SW 1271 (cell line): ENCODE measurements at places on chromosomes 4 and X.

GRCh38 chr4:175947117-175947722, 118.4 kb upstream of the WDR17 start:
- DNase-seq: no peak

DNA sequence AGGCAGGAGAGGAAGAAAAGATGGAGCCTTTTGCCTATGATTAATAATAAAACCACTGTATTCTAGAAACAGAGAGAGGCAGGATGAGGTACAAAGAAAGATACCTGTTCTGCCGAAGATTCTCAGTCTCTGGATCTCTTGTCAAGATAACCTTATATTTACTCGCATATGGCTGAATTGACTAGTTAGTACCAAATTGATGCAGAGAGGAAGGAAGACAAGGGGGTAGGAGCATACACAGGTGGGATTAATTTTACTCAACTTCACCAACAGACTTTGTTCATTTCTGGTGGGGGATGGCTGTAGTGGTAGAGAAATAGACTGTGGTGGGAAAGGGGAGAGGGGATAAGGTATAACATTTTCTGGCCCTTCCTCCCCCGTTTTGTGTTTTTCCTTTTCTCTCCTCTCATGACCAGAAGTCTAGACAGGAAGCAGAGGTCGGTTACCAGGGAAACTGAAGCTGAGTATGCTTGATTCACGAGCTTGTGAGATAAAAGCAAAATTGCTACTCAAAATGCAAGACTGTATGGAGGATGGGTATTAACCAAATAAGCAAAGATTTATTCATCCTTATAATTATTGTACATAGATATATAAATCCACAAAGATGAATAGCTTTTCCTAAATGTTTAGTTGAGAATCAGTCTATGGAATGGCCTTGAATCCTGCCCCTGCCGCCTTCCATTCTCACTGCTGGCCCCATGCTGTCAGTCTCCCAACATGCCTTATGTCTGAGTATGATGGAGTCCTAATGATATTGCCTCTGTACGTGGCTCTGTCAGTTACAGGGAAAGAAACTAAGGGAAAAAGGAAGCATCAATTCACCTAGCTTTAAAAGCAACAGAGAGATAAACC, 17.8 kb upstream of the PAGE2B start:
- no peak for DNase-seq

GRCh38 chr4:189979196-189980047, 38.8 kb downstream of the FRG1 start:
- no peak for DNase-seq

DNA sequence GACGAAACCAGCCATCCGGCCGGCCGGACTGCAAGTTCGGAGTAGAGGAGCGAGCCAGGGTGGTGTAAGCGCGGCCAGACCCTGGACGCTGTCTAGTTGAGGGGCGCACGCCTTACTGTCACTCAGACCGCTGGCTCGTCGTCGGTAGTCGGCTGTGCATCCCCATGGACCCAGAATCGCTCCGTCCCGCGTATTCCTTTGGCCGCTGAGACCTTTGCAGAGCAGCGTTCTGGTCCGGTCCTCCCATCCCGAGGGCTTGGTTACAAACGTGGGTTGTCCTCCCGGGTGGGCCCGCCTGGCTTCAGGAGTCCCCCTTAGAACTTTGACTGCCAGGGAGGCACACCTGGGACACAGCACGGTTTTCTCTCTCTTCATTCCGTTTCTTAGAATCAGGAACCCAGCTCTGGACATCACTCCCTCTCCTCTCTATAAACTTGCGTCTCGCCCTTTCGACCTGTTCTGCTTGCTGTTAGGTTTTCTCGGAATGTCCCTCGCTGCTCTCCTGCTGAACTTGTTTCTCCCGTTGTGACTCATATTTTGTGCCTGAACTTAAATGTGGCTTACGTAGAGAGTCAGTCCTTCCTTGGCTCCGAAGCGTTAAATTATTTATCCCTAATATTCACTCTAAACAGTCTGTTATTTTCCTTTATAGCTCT, 672 bp downstream of the PGM2 start:
- no peak for DNase-seq

DNA sequence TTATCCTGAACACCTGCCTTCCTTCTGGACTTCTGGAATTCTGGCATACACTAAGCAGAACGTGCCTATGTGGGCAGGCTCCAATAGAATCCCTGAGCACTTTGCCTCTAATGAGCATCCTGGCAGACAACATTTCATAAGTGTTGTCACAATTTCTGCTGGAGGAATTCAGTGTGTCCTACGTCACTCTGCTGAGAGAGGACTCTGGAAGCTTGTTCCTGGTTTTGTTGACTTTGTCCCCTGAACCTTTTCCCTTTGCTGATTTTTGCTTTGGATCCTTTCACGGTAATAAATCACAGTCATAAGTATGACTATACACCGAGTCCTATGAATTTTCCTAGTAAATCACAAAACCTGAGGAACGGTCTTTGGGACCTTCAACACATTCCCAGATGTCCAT, 43.2 kb downstream of the MTMR8 start:
- no peak for DNase-seq

DNA sequence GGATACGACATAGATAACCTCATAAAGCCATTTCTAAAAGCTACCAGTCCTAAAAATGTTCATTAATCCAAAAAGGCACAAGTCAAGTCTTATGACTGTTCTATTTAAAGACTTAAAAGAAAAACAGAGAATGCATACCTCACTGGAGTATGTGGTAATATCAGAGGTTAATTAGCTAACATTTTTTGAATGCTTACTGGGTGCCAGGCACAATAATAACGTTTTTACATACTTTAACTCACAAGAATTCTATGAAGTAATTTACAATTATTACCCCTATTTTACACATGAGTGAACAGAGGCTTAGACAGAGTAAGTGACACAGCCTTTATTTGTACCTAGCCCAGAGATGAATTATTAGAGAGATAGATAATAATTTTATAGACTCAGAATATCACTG, 207.5 kb downstream of the PDGFC start:
- no peak for DNase-seq

DNA sequence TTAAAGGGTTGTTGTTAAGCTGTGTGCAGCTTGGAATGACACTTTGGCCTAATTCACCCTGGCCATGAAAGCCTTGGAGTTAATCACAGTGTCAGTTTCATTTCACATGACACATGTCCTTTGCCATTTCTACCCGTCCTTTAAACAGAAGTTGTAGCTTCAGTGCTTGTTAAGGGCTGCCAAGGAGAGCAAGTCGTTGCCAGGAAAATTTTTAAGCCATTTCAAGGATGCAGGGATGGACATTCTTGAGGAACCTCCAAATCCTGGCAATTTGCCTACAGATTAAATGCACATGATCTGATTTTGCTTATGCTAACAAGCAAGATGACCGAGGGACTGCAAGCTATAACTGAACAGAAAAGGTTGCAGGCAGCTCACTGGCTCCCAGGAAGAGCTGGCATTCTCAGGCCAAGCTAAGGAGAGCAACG, 40.5 kb downstream of the SETD7 start:
- DNase-seq: no peak

DNA sequence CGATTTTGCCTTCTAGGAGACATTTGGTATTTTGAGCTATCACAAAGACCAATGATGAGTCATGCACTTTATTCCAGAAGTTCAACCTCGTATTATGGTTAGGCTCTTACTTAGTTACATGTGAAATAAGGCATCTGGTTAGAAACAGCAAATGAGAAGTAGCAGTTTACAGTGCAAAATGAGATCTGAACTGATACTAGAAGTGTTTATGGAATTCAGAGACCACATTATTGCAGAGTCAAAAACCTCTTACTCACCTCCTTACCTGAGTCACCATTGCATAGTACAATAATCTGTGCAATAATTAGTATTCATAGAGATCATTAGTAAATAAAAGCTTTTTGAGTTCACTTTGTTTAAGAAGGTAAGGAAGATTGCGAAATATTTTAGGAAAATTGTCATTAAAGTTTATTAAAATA, 38.7 kb downstream of the SEC24B start:
- DNase-seq: no peak

GRCh38 chr4:6470502-6471306, 1.7 kb downstream of the PPP2R2C start:
- peak; percentile 27 for DNase-seq

DNA sequence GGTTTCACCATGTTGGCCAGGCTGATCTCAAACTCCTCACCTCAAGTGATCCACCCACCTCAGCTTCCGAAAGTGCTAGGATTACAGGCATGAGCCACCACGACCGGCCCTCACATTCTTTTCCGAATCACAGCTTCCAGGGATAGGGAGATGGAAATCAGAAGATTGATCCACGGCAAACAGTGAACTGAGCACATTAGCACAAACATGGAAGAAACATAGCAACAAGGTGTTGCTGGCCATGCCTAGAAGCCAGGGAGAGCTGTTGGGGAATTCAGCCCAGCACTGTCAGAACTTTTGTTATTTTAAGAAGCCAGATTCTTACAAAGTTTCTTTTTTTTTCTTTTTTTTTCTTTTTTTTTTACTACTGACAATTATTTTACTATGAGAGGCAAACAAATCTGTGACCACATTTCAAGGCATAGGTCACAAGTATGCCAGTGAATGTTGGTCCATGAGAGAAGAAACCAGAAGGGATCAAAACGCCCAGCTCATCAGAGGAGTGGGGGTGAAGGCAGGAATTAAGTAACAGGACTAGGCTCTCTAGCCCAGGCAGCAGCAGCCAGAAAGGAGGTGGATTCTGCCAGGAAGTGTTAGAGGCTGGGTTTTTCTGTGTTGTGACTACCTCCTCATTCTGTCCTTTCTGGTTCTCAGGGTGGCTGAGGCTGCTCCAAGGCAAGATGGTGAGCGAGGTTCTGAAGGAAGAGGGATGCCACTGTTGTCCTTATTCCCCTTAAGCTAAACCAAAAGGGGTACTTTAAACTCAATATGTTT, 44.1 kb downstream of the TEC start:
- DNase-seq: no peak

DNA sequence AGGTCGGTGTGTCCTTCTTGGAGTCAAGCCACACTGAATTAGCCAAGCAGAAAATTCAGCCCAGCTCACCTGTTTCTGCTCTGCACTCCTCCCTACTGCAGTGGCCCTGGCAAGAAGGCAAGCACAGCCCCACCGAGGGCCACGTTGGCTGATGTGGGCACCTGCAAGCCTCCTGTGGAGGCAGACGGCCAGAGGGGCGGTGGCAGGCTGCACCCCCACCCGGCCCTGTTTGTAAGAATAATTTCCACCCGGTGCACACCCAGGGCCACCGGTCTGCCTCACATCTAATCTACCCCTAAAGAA, 18.8 kb downstream of the PPP2R2C start:
- no peak for DNase-seq

GRCh38 chrX:108439961-108440696, 491 bp downstream of the COL4A5 start:
- DNase-seq: no peak

- DNase-seq: no peak
Observed at GRCh38 chr4:88264336-88264735, 20.0 kb downstream of the PPM1K start.

DNA sequence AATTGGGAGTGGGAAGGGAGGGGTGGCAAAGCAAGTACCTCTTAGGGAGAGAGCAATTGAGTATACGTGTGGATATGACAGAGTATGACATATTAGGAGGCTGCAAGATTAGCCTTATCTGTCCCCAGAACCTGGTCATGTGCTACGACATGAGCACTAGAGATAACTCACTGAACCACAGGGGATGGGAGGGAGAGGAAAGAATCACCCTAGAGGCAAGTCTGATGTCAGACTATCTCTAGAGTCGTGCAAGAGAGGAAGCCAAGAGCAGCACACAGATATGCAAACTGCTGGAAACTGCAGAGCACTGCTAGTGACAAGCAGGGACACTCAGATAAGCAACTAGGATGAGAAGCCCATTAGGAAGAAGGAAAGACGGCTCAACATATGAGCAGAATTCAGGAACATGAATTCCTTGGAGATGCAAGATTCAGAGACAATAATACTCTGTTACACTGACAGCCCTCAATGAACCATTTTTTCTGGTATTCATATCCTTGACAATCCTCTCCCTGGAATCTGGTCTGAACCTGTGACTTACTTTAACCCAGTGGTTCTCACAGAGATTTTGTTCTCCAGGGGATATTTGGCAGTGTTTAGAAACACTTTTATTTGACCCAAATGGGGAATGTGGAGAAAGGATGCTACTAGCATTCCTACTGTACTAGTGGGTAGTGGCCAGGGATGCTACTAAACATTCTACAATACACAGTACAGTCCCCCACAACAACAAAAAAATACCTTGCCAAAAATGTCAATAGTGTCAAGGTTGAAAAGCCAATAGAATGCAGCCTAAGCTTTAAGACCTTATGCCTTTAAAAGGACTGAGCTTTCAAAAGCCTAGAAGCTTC, 84.0 kb upstream of the BMP2K start:
- no peak for DNase-seq

DNA sequence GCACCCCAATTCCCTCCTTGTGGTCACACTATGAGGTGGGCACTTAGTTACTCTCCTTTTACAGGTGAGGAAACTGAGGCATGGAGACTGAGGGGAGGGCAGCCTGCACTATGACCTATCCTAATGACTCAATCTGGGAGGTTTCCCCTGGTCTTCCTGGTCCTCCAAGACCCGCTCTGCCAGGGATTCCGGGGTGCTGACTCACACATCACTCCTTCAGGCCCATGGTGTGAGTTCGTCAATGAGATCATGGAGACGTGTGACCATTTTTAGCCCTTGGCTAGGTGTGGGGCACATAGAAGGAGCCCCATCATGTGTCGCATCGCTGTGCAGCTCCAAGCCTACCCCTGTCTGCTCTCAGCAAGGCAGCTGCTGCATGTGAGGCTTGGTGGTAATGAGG, 32.4 kb upstream of the BCOR start:
- no peak for DNase-seq

DNA sequence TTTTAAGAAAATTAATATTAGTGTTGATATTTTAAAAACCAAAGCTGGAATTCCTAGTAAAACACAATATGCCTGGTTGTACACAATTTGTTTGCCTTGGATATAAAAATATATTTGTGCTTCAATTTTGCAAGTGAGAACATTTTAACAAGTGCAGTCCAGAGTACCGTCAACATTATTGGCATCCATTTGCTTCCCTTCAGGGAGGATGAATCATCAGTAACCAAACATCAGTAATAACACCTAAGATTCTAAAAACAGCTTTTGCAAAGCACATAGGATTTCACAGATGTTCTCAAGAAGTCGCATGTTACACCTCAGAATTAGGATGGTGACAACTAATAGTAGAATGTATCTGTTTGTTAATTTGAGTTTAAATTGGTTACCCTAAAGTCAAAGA, 262.6 kb upstream of the BMP3 start:
- no peak for DNase-seq

DNA sequence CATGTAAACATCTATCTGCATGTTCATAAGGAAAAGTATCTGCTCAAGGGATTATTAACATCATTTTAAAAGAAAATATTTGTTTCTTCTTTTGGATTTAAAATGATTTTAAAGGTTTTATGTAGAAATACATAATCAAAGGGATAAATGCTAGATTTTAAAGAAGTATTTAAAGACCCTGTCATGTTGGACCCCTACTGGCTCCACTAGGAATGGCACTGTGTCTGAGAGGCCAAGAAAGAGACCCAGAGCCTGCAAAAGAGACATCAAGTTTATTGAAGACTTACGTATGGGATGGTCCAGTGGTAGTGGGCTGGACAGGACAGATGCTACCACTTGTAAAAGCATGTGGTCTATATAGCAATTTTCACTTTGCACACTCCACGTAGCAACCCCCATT, 78.7 kb upstream of the PCDH18 start:
- DNase-seq: peak; percentile 3
